ENCODE measurements at places on chromosomes 6 and 20.

DNA sequence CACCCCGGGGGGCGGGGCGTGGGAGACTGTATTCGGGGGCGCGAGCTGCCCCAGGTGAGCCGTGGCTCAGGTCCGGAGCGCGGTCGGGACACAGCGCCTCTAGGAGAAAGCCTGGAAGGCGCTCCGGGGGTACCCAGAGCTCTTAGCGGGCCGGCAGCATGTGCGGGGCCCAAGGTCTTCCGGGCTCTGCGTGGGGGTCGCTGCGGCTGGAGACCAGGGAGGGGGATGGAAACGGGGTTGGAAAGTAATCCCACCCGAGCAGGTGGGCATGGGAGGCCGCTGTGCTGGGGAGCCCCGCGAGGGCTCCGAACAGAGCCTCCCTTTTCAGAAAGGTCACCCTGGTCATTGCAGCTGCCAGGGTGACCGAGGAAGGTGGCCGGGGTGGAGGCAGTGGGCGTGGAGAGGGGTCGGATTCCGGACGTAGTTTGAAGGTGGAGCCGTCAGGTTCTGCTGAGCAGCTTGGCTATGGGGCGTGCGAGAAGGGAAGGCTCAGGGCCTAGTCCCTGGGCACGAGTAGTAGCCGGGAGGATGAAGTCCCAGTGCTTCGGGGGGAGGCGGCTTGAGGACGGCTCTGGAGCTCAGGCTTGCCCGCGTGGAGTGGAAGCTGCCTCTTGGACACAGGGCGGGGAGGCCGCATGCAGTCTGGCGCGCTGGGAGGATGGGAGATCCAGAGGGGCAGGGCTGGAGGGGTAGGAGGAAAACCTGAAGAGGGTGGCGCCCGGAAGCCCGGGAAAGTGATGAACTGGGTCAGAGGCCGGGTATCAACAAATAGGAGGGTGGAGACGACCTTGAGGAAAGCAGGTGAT is at the start of gene SIRT5:
SIRT5 (plus strand) TSS at position 31 of the 806 bp plus-strand sequence. CDS start 9,510 bp downstream, outside the sequence.
- DNase-seq: peak; percentile 86

DNA sequence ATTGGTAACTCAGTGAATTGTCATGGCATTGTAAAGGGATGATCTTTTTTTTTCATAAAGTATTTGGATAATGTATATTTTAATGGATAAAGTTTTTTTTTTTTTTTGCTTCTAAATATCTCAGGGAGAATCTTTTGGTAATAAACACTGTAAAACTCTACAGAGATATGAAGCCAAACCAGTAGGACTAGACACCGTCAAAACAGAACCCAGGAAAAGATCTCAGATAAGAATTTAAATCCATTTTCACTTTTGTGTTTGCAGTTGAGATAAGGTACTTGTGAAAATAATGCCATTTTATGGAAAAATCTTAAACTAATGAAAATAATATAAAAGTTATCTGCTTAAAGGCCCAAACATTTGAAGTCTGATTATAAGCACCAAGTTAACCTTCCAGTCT is 27.0 kb downstream of the FAM83B start:
- no peak for DNase-seq

- no peak for DNase-seq
Observed at GRCh38 chr20:621125-621756, 11.1 kb upstream of the TCF15 start.

GRCh38 chr6:138110229-138110628 is 3.0 kb upstream of the PERP start:
- DNase-seq: no peak

GRCh38 chr6:31614684-31615578 is at the start of gene AIF1:
Gene AIF1, plus strand, starts transcription at chr6:31615234. Its CDS starts 96 bp downstream, at chr6:31615330.
- DNase-seq: no peak

DNA sequence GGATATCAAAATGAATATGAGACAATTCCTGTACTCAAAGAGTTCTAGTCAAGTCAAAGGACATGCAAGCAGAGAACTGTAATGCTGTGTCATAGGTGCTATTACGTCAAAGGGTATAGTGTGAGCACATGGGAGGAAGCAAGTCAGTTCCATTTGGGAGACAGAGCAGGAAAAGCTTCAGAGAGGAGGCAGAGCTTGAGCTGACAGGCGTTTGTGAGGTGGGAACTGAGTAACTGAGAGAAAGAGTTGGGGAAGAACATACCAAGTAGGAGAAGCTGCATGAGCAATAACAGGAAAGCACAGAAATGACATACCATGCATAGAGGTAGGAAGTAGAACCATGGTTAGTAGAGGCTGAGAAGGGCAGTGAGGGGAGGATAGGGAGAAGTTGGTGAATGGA is 15.2 kb upstream of the SSR1 start:
- peak; percentile 28 for DNase-seq

DNA sequence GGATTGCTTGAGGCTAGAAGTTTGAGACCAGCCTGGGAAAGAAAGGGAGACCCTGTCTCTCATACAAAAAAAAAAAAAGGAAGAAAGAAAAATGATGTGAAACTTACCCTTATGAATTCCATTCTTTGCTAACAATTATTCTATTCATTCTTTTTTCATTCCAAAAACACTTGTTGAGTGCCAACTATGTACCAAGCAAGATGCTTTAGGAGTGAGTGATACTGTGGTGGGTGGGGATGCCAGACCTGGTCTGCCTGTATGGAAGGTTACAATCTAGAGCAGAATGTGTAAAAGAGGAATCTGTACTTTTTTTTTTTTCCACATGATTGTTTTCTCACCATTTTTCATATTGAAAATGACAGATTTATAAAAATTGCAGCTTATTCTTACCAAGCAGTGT is 73.8 kb upstream of the TULP1 start:
- no peak for DNase-seq

DNA sequence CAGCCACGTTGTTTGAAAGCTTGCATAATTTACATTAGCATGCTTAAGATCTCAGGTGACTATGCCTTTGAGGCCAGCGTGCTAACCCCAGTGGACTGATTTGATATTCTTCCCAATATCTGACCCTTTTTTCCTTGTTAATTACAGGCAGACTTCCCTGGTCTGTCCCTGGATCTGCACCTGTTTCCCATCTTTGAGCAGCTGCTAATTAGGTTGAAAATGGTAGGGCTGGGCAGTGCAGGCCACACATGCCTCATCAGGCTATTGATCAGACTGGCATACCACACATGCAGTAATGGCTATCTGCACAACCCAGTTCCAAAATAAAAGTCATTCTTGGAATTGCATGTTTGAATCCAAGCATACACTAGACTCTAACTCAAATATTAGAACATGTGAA is 164.3 kb upstream of the TFAP2D start:
- no peak for DNase-seq

- DNase-seq: no peak
Observed at GRCh38 chr6:73710948-73711347, 14.9 kb downstream of the CD109 start.

DNA sequence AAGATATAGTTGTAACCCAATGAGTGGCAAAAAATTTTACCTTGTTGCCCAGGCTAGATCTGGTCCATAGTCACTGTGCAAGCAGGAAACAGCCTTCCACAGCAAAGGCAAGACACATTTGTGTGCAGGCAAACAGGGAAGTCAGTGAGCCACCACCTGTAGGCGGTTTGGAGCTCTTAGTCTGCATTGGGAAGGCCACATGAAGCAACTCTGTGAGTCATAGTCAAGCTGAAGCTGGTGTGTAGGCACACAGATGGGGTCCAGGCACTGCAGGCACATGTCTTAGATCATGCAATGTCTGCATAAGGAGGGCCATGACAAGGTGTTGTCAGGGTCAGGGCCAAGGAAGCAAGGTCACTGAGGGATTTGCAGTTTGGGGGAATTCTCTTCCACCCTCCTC is 543.2 kb upstream of the EPHA7 start:
- no peak for DNase-seq

DNA sequence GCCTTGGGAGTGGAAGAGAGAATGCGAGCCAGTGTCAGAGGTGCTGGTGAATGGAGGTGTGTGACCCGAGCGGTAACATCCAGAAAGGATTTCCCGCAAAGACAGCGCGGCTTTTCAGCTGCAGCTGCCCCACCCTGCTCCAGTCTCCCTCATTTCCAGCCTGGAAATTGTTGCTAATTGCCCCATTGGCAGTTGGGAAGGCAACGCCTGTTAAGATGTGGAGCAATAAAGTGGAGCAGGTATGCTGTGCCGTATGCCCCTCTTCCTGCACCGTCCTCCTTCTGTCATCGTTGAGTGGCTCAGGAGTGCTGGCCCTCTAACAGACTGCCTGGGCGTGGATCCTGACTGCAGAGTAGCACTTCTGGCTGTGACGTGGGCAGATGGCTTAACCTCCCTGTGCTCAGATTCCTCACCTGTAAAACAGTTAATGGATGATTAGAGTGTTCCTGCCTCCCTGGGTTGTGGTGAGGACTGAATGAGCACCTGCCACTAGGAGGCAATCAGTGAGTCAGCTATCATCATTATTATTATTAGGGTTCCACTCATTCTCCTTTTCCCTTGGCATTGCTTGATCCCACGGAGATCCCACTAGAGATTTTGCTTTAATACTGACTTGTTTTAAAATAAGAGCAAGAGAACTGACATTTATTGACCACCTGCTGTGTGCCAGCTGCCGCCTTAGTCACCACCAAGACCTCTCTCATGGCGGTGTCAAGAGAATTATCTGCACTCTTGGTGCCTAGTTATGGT is 11.7 kb downstream of the ARFGEF2 start:
- DNase-seq: no peak

DNA sequence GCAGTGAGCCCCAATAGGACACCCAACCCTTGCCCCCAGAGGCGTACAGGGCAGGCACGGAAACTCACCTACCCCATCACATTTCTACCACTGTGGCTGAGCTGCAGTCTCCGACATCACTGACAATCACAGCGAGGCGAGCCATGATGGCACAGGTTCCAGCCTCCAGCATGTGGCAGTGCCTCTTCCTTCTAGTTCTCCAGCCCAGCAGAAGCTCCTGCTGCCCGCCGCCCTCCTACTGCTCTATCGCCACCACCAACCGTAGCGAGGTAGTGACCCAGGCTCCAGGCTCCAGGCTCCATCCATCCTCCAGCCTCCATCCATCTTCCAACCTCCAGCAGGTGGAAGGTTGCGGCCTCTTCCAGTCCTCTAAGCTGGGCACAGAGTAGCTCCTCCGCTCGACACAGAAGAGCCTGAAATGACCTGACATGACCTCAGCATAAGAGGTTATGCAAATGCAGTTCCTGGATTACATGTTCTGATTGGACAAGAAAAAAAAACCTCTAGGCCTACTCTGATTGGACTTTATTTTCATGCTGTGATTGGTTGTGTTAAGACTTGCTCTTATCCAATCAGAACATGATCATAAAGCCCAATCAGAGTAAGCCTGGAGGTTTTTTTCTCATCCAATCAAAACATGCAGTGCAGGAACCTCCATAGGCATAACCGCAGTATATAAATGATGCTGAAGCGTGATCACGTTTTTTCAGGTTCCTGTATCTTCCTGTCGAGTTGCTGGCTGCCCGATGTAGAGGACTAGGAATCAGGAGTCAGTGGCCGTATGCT is 438.9 kb upstream of the ZNF337 start:
- DNase-seq: no peak

- DNase-seq: no peak
Observed at GRCh38 chr6:37897321-37897720, 77.8 kb downstream of the ZFAND3 start.

DNA sequence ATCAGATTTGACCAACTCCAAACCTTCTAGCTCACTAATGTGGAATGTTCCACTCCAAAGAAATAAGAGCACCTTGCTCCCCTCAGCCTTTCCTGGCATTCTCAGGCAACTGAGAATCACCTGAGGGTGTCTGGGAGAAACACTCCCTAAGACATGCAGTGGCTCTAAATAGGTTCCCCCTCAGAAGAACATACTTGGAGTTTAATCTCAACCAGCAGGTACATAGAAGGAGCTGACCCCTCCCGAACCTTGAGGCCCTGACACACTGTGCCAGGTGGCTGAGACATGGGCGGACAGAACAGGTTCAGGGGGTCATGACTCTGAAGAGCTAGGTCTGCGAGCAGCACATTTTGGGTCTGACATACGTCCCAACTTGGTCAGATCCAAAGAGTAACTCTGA is 107.6 kb upstream of the MAP3K4 start:
- DNase-seq: no peak

DNA sequence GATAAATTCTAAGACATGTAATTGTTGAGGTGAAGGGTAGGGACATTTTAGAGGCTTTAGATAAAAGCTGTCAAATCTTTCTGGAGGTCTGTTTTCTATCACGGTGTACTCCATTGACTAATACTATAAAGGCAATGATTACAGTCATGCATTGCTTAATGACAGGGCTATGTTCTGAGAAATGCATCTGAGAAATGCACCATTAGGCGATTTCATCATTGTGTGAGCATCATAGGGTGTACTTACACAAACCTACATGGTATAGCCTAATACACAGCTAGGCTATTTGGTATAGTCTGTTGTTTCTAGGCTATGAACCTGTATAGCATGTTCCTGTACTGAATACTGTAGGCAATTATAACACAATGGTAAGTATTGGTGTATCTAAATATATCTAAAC is 71.3 kb upstream of the FYN start:
- no peak for DNase-seq

DNA sequence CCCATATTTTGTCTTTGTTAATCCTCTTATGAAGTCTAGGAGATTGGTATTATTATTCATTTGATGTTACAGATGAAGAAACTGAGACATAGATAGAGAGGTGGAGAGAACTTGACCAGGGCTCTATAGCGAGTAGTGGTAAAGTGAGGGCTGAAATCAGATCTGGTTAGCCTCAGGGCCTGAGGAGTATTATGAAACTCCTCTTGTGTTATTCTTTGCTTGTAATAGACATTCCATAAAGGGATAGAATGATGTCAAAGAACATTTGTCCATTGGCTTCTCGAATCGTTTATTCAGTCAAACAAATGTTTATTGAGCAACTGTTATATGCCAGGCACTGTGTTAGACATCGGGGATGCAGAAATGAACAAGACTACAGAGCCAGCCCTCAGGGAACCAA is at the start of gene IL22RA2:
IL22RA2 (minus strand) TSS at position 144 of the 400 bp plus-strand sequence. CDS start 11,895 bp downstream, outside the sequence.
- DNase-seq: no peak

DNA sequence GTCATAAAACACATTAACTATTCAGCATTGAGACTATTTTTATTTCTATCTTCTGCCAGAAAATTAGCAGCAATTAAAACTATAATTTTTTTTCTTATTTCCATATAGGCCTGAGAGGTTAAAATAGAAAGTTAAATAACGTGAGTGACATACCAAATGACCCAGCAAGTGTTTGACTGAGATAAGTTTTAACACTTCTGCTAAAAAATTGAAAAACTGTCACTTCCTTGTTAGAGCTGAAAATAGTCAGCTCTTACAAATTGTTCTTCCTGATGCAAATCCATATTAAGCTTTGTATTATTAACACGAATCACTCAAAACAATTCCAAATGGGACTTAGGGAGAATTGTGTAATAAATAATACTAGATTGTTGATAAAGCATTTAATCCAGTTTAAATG is 26.5 kb upstream of the STX11 start:
- no peak for DNase-seq

DNA sequence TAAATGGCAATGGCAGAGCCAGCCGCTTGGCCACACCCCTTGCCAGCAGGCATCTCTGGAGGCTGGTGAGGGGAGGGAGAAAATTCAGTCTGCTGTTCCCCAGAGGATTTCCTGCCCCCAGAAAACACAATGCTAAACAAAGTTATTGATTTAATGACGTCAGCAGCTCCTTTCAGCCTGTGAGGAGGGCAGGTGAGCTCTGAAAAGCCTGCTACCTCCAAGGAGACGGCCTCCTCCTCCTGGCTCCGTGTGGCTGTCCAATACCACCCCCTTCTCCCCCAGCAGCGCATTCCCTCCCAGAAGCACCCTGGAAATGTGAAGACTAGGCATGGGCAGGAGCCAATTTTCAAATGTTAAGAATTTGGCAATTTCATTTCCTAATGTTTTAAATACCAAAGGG is 393.1 kb downstream of the ZFAND3 start:
- DNase-seq: no peak

GRCh38 chr6:33280539-33280938 is 3.6 kb downstream of the B3GALT4 start:
- no peak for DNase-seq

Data from activated CD4-positive, alpha-beta T cell treated with anti-CD3 and anti-CD28 coated beads, Interleukin-2, Interleukin-6, amounts not matched to agents 100 ng/mL and 50 ng/mL, durations not matched to agents 16 hours and 8 hours (primary cell).